ENCODE measurements at places on chromosomes 1 and 21. TPM values are rescaled to one million over a fixed set of nuclear protein-coding genes. Genes with fewer than 3 reads are reported as not detected.

The COL9A2 gene
- polyA plus RNA-seq = not detected

The GIPC2 gene
- polyA plus RNA-seq = 0.12 TPM

DNA sequence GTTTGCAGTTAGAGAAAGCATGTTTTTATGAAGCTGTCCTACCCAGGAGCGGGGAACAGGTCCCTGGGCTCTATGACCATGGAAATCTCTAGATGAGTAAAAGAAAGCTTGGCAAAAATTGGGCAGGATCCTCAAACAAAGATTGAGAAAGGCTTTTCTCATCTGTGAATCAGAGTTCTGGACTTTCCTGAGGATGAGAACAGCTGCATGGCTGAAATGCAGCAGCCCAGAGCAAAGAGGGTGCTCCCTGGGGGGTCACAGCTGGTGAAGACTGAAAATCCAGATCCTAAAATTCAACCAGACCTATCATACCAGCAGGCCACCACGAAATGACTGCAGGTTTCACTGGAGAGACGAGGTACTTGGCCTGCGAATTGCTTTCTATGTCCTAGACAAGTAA lies 65.7 kb upstream of the APP start:
- no peak overlapping the region for H3K4me3 ChIP-seq
- no peaks in the 10 kb centered on the region for H3K4me1 ChIP-seq
- DNase-seq = no peak

DNA sequence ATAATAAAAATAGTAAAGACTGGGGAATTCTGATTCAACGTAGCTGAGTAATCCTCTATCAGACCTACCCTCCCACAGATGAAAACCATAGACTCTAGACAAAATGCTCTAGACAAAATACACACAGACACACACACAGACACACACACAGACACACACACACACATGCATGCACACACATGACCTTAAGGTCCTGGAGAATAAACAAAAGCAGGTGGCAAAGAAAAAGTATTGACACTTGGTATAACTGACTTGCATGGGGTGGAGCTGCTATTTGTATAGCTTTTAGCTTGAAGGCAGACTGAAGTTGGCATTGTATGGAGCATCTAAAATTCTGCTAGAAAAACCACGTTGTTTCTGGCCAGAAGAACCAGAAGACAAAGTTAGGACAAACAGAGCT lies 29.3 kb downstream of the C1orf141 start:
- H3K4me3 ChIP-seq = no peak overlapping the region
- no peak for DNase-seq
- H3K36me3 ChIP-seq = no peaks in the 10 kb centered on the region
- H3K27ac ChIP-seq = no peak overlapping the region
- no peaks in the 10 kb centered on the region for H3K4me1 ChIP-seq

DNA sequence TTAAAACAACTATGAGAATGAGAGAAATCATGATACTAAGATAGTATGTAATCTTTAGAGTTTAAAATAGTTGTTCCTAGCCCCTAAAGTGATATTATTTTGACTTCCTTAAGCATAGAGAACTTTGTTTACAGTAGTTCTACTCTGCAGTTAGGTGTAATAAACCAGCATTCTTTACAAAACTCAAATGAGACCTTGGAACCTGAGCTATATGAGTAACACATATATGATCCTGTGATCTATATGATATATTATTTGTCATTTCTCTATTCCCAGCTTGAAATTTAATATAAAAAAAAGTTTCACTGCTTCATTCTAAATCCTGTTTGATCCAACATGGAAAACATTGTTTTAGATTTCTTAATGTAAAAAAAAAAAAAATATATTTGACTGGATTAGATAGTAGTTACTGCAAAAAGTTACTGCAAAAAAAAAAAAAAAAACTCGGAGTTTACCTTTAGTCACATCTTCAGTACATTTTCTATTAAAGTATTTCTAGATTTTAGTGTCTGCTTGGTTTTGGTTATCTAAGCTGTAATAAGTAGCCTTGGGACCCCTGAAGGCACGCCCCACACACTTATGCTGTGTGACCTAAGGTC lies 463.8 kb downstream of the USP25 start:
- H3K27ac ChIP-seq = no peak overlapping the region
- DNase-seq = no peak
- no peaks in the 10 kb centered on the region for H3K36me3 ChIP-seq
- H3K4me1 ChIP-seq = peaks cover 34% of the 10 kb centered on the region
- H3K4me3 ChIP-seq = no peak overlapping the region

GRCh38 chr21:36697060-36697850 lies 1.7 kb upstream of the SIM2 start:
- peaks cover 3% of the 10 kb centered on the region for H3K36me3 ChIP-seq
- H3K4me1 ChIP-seq = peaks cover 5% of the 10 kb centered on the region
- DNase-seq = no peak
- no peak overlapping the region for H3K27ac ChIP-seq

- no peaks in the 10 kb centered on the region for H3K27me3 ChIP-seq
- H3K27ac ChIP-seq = peak overlapping the region; percentile 31
- peaks cover 100% of the 10 kb centered on the region for H3K4me1 ChIP-seq
- H3K4me3 ChIP-seq = no peak overlapping the region
- no peak for DNase-seq
- H3K36me3 ChIP-seq = peaks cover 27% of the 10 kb centered on the region
These were observed 23.3 kb downstream of the DUSP10 start for GRCh38 chr1:221718381-221719277.

GRCh38 chr21:44618504-44618903 lies 6.6 kb downstream of the KRTAP10-8 start:
- peaks cover 21% of the 10 kb centered on the region for H3K36me3 ChIP-seq
- peaks cover 40% of the 10 kb centered on the region for H3K4me1 ChIP-seq
- H3K27me3 ChIP-seq = peaks cover 2% of the 10 kb centered on the region

DNA sequence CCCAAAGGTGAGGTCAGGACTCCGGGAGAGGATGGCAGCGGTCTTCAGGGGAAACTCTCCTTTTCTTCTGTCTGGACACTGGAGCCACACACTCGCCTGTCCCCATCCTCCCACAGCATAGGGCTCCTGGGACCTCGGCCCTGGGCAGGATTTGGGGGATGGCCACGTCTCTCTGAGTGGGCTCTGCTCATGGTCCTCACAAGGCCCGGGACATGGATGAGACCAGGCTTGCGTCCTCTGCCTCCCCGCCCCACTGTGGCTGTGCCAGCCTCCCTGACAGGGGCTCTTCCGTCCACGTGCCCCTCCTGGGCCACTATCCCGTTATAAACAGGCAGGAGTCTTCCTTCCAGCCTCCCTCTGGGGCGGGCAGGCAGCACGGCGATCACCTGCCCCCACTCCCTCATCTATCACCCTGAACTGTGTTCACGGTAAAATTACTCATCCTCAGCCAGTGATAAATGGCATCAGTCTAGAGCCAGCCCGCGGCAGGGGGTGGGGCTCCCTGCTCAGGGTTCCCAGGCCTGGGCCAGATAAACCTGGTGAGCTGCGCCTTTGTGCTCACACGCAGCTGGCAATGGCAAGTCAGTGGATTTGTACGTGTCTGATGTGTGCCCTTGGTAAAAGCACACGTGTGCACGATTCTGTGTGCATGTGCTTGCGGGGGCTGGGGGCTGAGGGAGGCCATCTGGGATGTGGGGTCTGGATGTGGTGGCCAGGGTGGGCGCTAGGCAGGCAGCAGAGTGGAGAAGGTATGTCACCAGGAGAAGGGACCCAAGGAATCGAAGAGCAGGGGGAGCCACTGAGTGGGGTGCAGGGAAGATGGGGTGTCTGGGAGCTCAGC lies 12.6 kb upstream of the SAMD11 start:
- DNase-seq = no peak
- no peak overlapping the region for H3K4me3 ChIP-seq
- no peak overlapping the region for H3K27ac ChIP-seq
- no peaks in the 10 kb centered on the region for H3K4me1 ChIP-seq
- H3K36me3 ChIP-seq = no peaks in the 10 kb centered on the region

DNA sequence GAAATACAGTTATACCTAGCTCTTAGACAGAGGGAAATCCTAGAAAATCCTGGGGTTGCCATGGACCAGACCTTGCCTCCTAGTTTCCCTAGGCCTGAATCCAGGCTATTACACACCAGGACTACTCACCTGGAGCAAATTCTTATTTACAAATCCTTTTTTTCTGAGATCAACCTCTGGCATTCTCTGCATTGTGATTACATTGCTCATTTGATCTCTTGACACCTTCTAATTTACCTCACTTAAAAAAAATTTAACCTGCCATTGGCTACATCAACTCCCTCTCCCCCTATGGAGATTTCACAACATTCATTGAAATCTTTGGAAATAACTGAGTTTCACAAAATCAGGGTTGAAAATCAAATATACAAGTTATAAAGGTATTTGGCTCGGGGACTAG lies 2.9 kb upstream of the C1orf105 start:
- H3K27me3 ChIP-seq = no peaks in the 10 kb centered on the region
- H3K27ac ChIP-seq = no peak overlapping the region
- DNase-seq = no peak
- peaks cover 2% of the 10 kb centered on the region for H3K4me1 ChIP-seq
- peaks cover 6% of the 10 kb centered on the region for H3K36me3 ChIP-seq

DNA sequence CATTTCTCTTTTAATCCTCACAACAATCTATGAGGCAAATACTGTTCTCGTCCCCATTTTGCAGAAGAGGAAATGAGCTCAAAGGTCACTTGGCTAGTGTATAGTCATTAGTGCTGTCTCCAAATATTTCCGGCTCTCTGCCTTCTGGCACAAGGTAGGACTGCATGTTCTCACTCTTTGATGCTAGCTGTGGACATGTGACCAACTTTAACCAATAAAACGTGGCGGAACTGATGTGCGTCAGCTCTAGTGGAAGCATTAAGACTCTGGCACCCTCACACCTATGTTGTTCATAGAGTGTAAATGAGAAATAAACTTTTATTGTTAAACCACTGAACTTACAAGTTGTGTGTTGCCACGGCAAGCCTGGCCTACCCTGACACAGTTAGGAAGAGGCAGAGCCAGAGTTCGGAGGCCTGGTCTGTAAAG lies 5.0 kb upstream of the KIF21B start:
- H3K27ac ChIP-seq = no peak overlapping the region
- no peak overlapping the region for H3K4me3 ChIP-seq
- DNase-seq = no peak
- peaks cover 3% of the 10 kb centered on the region for H3K27me3 ChIP-seq
